ENCODE measurements at places on chromosomes 5 and 9.

DNA sequence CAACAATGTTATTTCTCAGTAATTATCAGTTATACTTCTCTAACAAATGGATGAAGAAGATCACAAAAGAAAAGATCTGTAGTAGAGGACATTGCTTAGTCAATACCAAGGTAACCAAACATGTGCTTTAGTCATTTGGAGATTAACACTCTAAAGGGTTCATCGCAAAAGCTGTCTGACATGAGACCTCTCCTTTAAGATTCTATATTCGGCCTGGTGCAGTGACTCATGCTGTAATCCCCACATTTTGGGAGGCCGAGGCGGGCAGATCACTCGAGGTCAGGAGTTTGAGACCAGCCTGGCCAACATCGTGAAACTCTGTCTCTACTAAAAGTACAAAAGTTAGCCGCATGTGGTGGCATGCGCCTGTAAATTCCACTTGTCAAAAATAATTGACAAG is 18.3 kb upstream of the CKMT2 start:
- no peak overlapping the region for H3K27ac ChIP-seq
- no peaks in the 10 kb centered on the region for H3K27me3 ChIP-seq
- H3K36me3 ChIP-seq, result peaks cover 8% of the 10 kb centered on the region
- H3K4me1 ChIP-seq, result no peaks in the 10 kb centered on the region
- DNase-seq, result no peak

DNA sequence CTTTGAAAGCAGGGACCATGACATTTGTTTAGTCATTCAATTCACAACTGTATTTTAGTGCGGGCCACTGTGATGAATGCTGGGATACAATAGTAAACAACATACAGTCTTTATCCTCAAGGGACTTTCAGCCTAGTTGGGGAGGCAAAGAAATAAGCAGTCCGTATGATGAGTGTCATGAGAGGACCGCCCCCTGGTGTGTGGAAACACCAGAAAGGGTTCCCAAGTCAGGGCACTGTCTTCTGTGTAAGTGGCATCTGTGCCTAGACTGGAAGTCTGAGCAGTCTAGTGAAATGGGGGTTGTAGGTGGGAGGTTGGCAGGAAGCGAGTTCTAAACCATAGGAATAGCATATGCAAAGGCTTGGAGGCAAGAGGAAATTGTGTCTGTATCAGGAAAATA is 6.8 kb downstream of the C9orf43 start:
- H3K27ac ChIP-seq, result no peak overlapping the region
- no peaks in the 10 kb centered on the region for H3K27me3 ChIP-seq
- H3K4me3 ChIP-seq, result no peak overlapping the region
- no peak for DNase-seq
- H3K36me3 ChIP-seq, result no peaks in the 10 kb centered on the region
- H3K4me1 ChIP-seq, result no peaks in the 10 kb centered on the region

DNA sequence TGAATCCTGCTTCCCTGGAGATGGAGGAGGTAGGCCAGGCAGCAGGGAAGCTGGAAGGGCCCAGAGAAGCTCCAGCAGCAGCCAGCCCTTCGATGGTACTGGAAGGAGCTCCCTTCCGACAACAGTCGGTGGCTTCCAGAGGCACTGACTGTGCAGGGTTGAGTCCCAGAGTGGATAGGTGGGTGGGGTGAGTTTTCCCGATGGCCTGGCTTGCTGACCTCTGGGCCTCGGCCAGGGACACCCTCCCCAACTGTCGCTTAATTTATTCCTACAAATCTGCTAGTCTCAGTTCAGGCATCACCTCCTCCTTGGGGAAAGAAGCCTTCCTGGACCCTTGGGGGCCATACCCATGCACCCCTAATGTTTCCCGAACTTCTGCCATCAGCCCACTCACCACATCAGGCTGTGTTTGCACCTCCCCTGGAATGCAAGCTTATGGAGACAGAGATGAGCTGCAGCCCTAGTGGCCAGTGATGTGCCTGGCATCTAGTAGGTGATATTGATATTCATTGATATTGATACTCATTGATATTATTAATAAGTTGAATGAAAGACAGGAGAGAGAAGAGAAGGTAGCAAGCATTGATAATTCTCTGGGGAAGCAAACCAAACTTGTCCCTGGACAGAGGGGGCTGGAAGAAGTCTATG is 104.6 kb upstream of the BOD1 start:
- H3K36me3 ChIP-seq, result no peaks in the 10 kb centered on the region
- no peaks in the 10 kb centered on the region for H3K4me1 ChIP-seq
- H3K27me3 ChIP-seq, result peaks cover 2% of the 10 kb centered on the region

DNA sequence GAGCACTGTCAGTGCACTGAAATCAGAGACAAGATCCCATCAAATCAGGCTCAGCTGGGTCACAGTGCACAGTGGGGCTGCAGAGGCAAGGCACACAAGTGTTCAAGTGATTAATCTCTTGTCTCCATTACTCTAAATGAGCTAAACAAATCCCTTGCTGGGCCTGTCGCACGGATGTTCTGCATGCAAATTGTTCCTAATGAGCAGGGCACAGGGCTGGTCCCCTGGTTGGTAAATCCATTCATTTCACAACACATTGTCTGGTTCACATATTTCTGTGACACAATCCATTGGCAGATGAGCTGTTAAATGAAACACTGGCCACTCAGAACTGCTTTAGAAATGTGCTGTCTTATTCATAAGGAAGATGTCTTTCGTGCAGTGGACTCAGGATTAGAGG is 167.9 kb upstream of the BRINP1 start:
- H3K27ac ChIP-seq, result no peak overlapping the region
- H3K27me3 ChIP-seq, result no peaks in the 10 kb centered on the region
- DNase-seq, result no peak
- H3K4me1 ChIP-seq, result peaks cover 13% of the 10 kb centered on the region

- no peaks in the 10 kb centered on the region for H3K36me3 ChIP-seq
- no peaks in the 10 kb centered on the region for H3K27me3 ChIP-seq
- H3K4me3 ChIP-seq, result no peak overlapping the region
These were observed 29.0 kb downstream of the PRLR start for GRCh38 chr5:35201291-35201690.

GRCh38 chr5:166695326-166695725 is 1596.1 kb upstream of the WWC1 start:
- H3K4me3 ChIP-seq, result no peak overlapping the region
- no peaks in the 10 kb centered on the region for H3K27me3 ChIP-seq
- no peak for DNase-seq
- H3K27ac ChIP-seq, result no peak overlapping the region

- peak overlapping the region; percentile 96 for H3K27ac ChIP-seq
- H3K27me3 ChIP-seq, result no peaks in the 10 kb centered on the region
- H3K4me1 ChIP-seq, result peaks cover 67% of the 10 kb centered on the region
- H3K4me3 ChIP-seq, result peak overlapping the region; percentile 76
These were observed 1.6 kb downstream of the B4GALT1 start for GRCh38 chr9:33165263-33166151.

DNA sequence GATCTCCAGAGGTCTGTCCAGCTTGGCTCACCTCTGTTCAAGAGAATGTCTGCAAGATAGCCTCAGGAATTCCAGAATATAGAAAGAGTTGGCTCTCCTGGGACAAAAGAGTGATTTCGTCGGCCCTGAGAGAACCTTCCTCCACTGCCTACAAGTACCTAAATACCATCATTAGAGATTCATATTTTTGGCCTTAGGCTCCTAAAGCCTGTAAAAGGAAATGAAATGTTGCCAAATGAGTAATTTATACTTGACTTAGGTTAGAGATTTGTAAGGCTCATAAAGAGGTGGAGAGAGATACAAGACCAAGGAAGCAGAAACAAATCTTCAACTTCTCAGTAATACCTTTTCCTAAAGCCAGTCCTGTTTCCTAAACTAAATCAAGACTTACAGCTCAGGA is 146.2 kb downstream of the CCDC192 start:
- no peaks in the 10 kb centered on the region for H3K36me3 ChIP-seq
- H3K4me3 ChIP-seq, result no peak overlapping the region
- H3K27ac ChIP-seq, result no peak overlapping the region
- no peak for DNase-seq
- H3K4me1 ChIP-seq, result peaks cover 7% of the 10 kb centered on the region
- H3K27me3 ChIP-seq, result peaks cover 31% of the 10 kb centered on the region

DNA sequence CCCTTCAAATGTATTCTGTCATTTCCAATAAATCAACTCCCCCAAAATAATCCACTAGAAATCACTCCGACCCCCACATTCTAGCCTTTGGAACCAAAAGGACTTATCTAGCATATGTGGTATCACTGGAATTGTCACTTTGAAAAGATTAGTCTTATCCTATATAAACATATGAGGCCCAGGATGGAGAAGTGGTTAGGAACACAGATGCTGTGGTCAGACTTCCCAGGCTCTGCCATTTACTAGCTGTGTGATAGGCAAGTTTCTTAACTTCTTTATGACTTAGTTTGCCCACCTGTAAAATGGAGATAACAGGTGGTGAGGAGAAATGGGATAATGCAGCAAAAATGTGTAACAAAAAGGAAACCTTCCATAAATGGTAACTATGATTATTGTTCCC is 62.0 kb upstream of the GLRX start:
- no peaks in the 10 kb centered on the region for H3K36me3 ChIP-seq
- no peak for DNase-seq
- H3K4me3 ChIP-seq, result no peak overlapping the region
- H3K27me3 ChIP-seq, result no peaks in the 10 kb centered on the region
- no peaks in the 10 kb centered on the region for H3K4me1 ChIP-seq
- no peak overlapping the region for H3K27ac ChIP-seq

GRCh38 chr5:10118150-10118549 is 131.5 kb downstream of the ATPSCKMT start:
- H3K4me3 ChIP-seq, result no peak overlapping the region
- no peak for DNase-seq
- H3K27me3 ChIP-seq, result no peaks in the 10 kb centered on the region

DNA sequence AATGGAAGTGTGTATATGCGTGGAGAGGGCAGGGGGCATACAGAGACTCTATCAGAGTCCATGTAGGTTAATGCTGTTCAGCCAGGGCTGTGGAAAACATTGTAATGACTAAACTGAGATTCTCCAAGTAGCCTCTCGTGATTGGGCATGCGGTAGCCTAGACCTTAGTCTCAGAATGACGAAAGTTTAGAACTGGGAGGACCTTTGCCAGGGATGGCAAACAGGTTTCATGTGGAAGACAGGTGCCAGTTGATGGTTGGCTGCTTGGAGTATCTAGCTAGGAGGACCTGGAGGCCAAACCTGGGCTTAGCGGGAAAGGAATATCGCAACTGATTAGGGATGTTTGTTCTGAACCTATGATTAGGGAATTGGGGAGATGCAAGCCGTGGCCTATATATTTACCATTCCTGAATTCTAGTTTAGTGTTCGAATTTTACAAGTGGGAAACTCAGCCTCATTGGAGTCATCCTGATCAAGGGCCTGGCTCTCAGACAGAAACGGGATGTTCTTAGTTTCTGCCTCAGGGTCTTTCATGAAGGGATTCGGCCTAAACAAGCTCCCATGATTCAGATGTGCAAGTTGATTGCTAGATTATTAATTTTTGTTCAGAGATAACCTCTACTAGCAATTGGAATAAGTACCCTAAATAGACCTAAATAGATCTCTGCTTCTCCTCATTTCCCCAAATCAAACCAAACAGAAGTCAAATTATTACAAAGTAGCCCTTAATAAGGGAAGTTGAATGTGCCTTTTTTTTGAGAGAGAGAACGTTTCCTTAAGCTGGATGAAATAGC is 26.8 kb upstream of the TJP2 start:
- no peak overlapping the region for H3K27ac ChIP-seq
- no peak for DNase-seq
- peaks cover 12% of the 10 kb centered on the region for H3K36me3 ChIP-seq
- H3K4me1 ChIP-seq, result peaks cover 34% of the 10 kb centered on the region
- H3K27me3 ChIP-seq, result no peaks in the 10 kb centered on the region

DNA sequence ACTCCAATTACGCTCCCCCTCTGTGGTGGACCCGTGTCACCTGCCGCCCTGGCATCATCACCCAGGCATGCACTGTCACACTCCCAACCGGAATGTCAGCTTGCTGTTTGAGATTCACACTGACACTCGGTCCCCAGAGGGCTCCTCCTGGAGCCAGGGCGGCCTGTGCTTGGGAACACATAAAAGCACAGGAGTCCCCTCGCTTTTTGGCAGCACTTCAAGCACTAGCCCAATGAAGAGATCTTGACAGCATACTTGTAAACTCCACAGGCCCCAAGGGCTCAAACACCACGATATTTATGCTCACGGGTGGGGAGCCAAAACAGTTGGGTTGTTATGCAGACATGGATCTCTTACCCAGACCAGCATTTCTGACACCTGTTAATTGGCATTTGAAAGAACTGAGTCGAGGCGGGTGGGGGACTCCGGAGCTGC is 90.8 kb upstream of the EGFLAM start:
- H3K36me3 ChIP-seq, result no peaks in the 10 kb centered on the region
- DNase-seq, result no peak
- no peak overlapping the region for H3K27ac ChIP-seq

DNA sequence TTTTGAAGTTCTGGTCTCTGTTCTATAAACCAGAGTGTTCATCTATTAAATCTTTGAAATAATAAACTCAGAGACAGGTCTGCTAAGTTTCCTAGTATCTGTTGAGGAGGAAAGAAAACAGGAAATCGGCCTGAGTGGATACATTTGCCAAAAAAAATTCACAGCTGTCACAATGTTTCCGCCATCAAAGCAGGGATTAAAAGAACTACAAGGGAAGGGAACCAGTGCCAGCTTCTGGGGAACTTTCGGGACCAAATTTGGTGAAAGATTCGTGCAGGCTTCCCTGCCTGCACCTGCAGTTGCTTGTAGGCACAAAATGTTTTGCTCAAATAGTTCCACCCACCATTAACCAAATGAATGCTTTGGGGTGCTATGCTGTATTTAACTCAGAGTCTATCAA is 267.5 kb downstream of the MSX2 start:
- H3K4me3 ChIP-seq, result no peak overlapping the region
- no peak for DNase-seq
- H3K27me3 ChIP-seq, result peaks cover 29% of the 10 kb centered on the region
- no peaks in the 10 kb centered on the region for H3K36me3 ChIP-seq
- H3K27ac ChIP-seq, result no peak overlapping the region
- no peaks in the 10 kb centered on the region for H3K4me1 ChIP-seq

- DNase-seq, result no peak
- H3K36me3 ChIP-seq, result no peaks in the 10 kb centered on the region
- no peak overlapping the region for H3K4me3 ChIP-seq
- no peaks in the 10 kb centered on the region for H3K27me3 ChIP-seq
These were observed 19.5 kb upstream of the DUSP1 start for GRCh38 chr5:172790496-172790889.

GRCh38 chr9:2872931-2873323 is 29.0 kb upstream of the PUM3 start:
- no peak overlapping the region for H3K27ac ChIP-seq
- H3K36me3 ChIP-seq, result no peaks in the 10 kb centered on the region
- no peak overlapping the region for H3K4me3 ChIP-seq
- peaks cover 51% of the 10 kb centered on the region for H3K27me3 ChIP-seq
- H3K4me1 ChIP-seq, result peaks cover 21% of the 10 kb centered on the region
- DNase-seq, result no peak

DNA sequence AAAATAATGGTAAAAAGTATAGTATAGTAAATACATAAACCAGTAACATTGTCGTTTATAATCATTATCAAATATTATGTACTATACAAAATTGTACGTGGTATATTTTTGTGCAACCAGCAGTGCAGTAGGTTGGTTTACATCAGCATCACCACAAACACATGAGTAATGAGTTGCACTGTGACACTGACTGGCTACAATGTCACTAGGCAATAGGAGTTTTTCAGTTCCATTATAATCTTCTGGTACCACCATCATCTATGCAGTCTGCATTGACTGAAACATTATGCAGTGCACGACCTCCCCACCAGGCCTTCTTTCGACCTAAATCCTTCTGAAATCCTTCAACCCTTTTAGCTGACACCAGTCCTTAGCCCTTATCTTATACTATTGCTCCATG is 105.8 kb downstream of the SREK1 start:
- no peak for DNase-seq
- no peak overlapping the region for H3K27ac ChIP-seq
- H3K36me3 ChIP-seq, result no peaks in the 10 kb centered on the region
- no peaks in the 10 kb centered on the region for H3K4me1 ChIP-seq
- H3K4me3 ChIP-seq, result no peak overlapping the region

Measured in mesothelial cell of epicardium (in vitro differentiated cells).